Activated CD4-positive, alpha-beta memory T cell treated with anti-CD3 and anti-CD28 coated beads, Interleukin-2, amount 10 ng/mL, durations not matched to agents 7 days and 5 days (primary cell): ENCODE measurements at places on chromosomes 3 and 15. TPM values are rescaled to one million over a fixed set of nuclear protein-coding genes. Genes with fewer than 3 reads are reported as not detected.

GOLGA8Q gene
- 2.3 TPM for total RNA-seq

UBA3 gene
- total RNA-seq, result 93.1 TPM

ARNT2 gene
- total RNA-seq, result not detected

AQP9 gene
- total RNA-seq, result not detected

CPNE4 gene
- total RNA-seq, result not detected

XIRP1 gene
- total RNA-seq, result 0.03 TPM

CHRNA7 gene
- total RNA-seq, result not detected
